ENCODE measurements at places on chromosomes 4 and X.

- no peak for DNase-seq
Observed at GRCh38 chrX:44240036-44240435, 103.4 kb downstream of the EFHC2 start.

DNA sequence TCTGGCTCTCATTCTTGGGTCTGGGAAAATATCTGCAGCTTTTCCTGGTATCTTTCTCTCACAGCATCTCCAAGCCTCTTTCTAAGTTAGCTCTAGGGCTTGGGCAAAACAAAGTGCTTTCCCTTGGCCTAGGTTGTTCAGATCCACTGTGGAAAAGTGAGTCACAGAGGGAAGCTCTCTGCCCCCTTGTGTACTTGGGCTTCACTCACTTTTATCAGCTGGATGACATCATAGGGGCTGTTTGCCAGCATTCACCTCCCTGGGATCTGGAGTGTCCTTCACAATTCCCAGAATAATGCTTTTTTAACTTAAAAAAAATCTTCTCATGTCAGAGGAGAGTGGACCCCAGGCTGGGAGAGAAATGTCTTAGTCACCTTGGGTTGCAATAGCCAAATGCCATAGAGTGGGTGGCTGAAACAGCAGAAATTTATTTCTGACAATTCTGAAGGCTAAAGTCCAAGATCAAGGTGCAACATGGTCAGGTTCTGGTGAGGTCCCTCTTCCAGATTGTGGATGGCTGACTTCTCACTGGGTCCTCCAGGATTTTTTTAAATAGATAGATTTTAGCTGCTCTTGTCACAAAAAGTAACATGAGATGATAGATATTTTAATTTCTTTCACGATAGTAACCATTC is 247.8 kb downstream of the SH2D1A start:
- no peak for DNase-seq

GRCh38 chr4:172850838-172851237 is 317.8 kb upstream of the GALNT7 start:
- DNase-seq, result no peak

DNA sequence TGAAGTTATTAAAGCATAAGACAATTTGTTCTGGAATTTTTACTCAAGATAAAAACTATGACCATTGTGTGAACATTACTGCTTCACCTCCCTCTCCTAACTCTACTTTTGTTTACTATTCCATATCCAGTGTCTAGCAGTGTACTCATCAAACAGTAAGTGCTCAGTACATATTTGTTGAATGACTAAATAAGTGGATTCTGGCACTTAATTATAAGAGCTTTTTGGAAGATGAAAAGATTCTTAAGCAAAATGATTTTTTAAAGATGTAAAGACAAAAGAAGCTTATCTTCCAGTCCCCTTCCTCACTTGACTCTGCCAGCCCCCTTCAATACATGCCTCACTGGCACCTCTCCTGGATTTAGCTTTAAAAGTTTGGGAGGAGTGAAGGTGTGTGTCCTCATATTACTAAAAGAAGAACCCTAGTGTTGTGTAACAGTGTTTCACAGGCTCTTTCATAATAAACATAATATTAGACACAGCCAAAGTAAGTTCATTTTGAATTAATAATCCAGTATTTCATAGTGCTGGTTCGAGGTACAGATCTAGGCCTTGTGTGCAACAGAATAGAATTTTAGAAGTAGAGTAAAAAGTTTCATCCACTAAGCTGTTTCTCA is 53.0 kb downstream of the GAB1 start:
- no peak for DNase-seq

GRCh38 chr4:75285837-75286236 is 228.4 kb downstream of the RCHY1 start:
- DNase-seq, result no peak

DNA sequence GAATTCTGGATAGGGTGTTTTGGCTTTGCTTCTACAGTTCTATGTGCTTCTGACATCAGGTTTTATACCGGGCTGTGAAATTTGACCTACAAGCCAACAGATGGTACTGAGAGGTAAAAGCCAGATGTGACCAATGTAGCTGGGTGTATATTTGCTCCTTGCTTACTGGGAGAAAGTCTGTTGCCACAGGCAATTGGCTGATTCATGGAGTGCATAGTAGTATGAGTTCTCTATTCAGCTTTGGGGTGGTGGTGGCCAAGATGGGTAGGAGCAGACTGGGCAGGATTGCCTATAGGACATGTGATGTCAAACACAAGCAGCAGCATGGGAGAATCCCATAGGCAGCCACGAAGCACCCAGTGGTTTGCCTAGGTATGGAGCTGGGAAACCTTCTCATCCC is 1827.0 kb downstream of the C4orf33 start:
- DNase-seq, result no peak

DNA sequence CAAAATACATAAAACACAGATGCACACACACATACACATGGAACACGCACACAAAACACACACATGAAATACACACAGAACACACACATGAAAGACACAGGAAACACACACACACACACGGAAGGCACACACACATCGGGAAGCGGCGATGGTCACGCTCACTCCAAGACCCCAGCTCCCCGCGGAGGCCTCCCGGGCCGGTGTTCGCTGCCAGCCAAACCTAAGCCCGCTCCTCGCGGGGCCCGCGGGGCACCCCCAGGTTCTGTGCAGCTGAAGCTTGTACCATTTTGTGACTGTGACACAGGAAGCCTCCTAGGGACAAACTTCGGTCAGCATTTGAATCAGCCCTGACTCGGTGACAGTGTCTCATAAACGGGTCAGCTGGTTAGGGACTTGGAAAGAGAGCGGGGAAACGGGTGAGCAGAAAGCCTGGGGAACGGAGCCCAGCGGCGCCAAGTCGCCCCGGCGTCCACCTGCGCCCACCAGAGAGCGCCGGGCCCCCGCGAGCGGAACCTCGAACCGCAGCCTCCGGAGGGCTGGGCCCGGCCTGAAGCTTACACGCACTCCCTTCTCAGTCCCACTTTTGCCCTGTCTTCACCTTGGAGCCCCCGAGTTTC is 32.1 kb downstream of the F11 start:
- peak; percentile 1 for DNase-seq

GRCh38 chr4:138428611-138429010 is 186.5 kb upstream of the SLC7A11 start:
- no peak for DNase-seq

DNA sequence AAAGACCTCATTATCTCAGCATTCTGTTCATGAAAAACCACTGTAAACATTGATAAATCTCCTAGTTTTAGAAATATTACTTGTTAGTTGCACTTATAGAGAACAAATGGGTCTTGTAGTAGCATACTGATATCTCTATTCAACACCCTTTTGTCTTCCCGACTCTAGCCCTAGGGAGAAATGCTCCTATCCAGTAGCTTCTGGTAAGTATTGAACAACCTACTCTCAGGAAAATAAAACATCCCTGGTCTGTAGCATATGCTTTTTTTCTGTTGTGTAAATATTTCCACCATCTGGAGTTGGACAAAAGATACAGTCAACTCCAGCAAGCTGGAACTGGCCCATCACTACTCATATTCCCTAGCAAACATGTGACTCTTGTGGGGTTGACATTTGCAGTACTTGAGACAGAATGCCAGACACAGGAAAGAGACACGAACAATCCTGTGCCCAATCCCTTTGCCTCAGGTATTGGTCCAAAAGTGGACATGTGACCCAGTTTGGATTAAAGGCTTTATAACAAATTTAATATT is 188.2 kb downstream of the GC start:
- DNase-seq, result no peak

GRCh38 chr4:123256901-123257300 is 139.7 kb upstream of the SPRY1 start:
- DNase-seq, result no peak

- DNase-seq, result no peak
Observed at GRCh38 chrX:67619253-67619652, 75.4 kb downstream of the AR start.

DNA sequence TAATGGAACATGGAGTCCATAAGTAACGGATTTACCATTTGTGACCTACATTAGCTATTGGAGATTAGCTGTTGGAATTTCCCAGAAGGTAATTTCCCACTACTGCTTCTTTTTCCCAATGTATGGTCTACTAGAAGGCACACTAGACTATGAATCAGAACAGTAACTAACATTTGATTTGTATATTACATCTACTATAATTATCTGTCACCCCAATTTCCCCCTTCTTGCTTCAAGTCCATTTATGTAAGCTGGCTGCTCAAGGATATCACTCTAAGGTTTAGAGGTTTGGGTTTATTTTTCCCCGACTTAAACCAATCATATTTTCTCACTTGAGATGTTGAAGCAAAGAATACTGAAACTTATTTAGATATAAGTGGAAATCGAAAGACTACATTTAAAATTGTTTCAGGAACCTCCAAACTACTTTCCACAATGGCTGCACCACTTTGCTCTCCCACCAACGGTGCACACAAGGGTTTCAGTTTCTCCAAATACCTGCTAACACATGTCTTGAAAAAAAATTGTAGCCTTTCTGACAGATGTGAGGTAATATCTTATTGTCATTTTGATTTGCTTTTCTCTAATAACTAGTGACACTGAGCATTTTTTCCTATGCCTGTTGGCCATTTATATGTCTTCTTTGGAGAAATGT is 33.3 kb upstream of the H2AZ1 start:
- no peak for DNase-seq

- no peak for DNase-seq
Observed at GRCh38 chrX:134388161-134389109, 71.5 kb upstream of the HPRT1 start.

DNA sequence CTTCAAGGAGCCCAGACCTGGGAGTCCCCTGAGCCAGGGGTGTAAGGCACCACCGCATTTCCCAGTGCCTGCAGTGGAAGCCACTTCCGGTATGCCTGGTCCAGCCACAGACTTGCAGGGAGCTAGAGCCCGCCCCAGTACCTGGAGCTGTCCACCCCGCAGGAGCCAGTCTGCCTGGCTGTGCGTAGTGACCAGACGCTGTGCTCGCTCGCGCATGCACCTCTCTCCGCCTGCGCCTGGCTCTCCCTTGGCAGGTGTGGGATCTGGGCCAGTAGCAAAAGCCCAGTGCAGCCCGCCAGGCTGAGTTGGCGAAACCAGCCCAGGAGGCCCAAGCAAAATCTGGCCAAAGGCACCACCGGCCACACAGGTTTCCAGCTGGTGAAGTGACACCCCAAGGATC is 973.7 kb upstream of the AGA start:
- no peak for DNase-seq

- no peak for DNase-seq
Observed at GRCh38 chrX:46739736-46740135, 19.2 kb downstream of the SLC9A7 start.

GRCh38 chr4:170666909-170667308 is 577.2 kb upstream of the AADAT start:
- no peak for DNase-seq

GRCh38 chr4:8847331-8847730 is 24.3 kb downstream of the HMX1 start:
- no peak for DNase-seq

GRCh38 chrX:12932244-12932643 is 25.8 kb downstream of the TLR8 start:
- DNase-seq, result no peak

- DNase-seq, result no peak
Observed at GRCh38 chr4:85407546-85407945, 67.4 kb upstream of the ARHGAP24 start.

DNA sequence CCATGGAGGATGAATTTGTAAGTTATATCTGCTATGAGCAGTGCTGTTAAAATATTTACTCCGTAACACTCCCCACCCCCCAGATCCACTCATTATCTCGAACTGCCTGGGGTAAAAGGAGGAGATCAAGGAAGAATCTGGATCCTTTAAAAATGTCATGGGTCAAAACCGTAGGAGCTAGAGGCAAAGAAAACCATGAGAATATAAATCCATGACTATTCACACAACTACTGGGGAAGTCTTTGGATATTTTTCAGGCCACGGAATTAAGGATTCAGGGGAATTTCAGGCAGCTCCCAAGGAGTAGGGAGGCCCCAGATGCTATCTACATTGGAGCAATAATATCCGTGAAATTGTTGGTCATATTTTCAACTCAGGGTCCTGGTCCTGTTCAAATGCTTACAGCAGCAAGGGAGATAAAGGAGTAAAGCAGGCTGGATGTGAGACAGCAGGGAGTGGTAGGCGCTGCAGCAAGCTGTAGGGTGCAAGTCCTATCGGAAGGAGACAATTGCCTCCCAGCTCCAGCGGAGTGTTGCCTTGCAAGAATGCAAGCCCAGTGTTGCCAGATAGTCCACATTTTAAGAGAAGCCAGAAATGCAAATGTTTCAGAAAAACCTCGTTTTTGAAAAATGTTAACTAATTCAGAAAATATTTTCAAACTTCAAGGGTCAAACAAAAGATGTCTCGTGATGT is 116.2 kb upstream of the KIT start:
- DNase-seq, result no peak

DNA sequence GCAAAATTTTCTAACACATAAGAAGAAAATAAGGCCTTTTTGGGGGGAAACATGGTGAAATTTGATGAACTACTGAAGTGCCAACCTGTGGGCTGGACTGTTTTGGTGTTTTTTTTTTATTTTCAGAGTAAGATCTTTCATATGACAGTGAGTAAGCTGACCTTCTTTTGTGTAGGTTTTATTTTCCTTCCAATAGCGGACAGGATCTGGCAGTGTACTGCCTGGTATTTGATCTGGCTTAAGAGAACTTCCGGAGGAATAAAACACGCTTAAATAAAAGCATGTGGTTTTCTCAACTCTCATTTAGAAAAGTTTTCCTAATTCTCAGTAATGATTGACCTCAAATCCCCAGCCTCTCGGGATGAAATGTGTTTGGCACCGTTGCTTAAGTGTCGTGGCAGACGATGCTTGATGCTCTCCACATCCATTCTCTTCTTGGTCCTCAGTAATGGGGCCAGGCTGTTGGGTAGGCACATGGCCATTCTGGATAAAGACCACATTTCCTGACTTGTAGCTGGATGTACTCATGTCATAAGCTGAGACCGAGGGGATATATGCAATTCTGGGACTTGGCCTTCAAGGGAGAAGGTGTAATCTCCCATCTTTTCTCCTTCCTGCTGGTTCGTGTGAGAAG is 65.6 kb upstream of the PDLIM3 start:
- no peak for DNase-seq

DNA sequence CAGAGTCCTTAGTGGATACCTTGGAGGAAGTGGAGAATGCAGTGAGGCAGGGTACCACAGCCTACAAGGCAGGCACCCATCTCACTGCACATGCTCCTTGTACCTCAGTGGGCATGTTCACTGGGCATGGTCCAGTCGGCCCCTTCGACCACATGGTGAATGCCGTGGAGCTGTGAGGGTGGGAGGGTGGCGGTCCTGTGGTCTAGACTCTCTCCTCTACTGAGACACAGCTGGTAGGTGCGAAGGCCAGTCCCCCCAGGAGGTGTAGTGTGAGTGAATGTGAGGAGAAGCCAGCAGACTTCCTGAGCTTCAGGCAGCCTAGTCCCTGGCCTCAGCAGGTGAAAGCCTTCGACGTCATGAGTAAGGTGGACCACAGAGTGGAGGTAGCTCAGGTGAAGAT is 12.2 kb downstream of the XAGE2 start:
- no peak for DNase-seq

- DNase-seq, result no peak
Observed at GRCh38 chr4:151792995-151793394, 32.2 kb upstream of the GATB start.

GRCh38 chr4:142345924-142346323 is 500.2 kb downstream of the INPP4B start:
- DNase-seq, result no peak
